ENCODE measurements at places on chromosomes 6 and 20.

- no peak for DNase-seq
Observed at GRCh38 chr20:62063315-62063980, 2.2 kb downstream of the TAF4 start.

- no peak for DNase-seq
Observed at GRCh38 chr20:57493091-57493615, 31.8 kb downstream of the CTCFL start.

DNA sequence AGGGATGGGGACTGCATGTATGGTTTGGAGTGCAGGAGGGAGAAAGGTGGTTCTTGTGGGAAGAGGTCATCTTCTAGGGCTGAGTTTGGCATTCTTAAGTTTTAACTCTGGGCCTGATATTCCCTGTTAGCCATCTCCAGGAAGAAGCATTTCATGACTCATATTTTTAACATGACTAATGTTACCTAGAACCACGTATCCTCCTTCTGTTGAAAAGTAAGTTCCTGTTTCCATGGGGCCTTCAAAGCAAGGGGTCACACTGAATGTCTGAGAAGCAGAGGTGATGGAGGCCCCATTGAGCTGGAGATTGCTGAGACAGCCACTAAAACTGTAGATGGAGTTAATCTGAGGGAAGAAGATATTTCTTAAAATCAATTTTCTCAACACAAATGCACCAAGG is 30.2 kb downstream of the FAM229B start:
- DNase-seq = no peak

DNA sequence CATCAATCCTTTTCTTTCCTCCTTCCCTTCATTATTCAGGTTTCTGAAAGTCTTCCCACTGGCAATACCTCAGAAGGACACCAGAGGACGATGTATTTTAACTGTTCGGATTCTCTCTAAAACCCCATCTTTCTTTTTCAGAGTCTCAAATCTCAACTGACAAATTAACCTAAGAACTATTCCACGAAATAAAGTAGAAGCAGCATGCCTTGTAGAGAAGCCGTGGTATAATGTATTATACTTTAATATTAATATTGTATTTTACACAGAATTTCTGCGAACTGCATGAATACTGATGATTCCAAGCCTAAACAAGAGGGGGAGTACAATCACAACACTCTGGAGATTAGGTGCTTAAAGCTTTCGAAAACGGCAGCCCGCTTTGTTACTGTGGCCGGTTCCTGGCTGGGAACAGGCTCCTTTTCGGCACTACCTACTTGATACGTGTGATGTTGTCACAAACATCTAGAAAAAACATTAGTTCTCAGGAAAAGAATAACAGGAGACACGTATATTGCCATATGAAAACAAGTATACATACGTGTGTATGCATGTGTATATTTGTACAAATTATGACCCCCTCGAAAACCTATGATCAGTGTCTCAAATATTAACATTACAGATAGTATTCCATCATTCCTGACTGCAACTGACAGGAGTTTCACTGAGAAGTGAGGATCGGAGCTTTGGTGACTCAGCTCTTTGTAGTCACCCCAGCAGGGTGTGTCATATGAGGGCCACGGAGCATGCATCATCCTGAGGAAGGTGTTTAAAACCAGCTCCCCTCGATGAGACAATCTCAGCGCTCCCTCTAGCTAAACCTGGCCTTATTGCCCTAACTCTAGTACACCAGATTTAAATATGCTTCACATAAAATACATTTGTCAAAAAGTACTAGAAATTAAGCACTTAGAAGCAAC is 319.7 kb upstream of the TCF21 start:
- DNase-seq = peak; percentile 58

GRCh38 chr6:136568129-136568528 is 17.9 kb upstream of the MAP7 start:
- DNase-seq = no peak

GRCh38 chr6:16097382-16098171 is 31.3 kb upstream of the MYLIP start:
- no peak for DNase-seq

DNA sequence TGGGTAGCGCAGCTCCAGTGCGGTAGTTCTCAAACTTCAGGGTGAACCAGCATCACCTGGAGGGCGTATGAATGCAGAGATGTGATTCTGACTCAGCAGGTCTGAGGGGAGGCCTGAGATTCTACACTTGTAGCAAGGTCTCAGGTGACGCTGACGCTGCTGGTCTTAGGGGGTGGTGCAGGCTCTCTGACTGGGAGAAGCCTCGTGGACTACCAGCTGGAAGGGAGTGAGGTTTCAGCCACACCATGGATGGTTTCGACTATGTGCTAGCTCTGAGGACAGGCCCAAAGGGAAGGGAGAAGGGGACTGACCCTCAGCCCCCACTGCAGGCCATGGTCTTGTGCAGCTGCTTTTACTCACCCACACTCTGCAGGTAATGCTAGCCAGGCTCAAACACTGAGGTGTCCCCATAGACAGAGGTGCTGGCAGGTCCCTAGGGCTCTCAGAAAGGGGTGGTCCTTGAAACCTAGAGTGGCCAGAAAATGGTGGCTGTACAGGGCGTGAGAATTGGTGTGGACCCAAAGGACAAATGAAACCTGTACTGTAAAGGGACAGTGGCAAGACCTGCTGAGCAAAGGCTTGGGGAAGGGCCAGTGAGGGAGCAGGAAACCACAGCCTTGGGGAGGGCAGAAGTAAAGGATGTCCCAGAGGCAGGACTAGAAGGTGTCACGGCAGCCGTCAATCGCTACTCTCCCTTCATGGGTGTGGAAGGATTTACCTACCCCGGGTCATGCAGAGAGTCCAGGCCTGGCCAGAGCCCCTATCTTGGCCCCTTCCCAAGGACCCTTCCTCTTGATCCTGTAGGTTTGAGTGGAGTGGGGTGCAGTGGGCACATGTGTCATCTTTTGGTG is 52.7 kb downstream of the EBF4 start:
- no peak for DNase-seq

GRCh38 chr20:46551522-46552381 is 1.3 kb upstream of the OCSTAMP start:
- no peak for DNase-seq

GRCh38 chr6:107542192-107542668 is 52.3 kb downstream of the SOBP start:
- DNase-seq = no peak

DNA sequence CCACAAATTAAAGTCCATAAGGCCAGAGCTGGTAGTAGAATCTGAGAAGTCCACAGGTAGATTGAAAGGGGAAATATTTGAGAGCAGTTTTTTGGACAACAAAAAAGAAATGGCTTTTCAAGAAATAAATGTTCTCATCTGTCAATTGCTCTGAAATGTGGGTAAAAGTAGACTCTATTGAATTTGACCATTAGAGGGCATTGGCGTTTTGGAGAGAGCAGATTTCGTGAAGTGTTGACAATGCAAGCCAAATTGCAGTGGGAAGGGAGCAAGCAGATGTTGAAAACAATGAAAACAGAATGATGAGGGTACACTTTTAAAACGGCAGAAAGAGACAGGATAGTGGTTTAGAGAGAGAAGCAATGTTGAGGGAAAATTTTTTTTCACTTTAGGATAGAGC is 149.1 kb upstream of the FAM83B start:
- peak; percentile 53 for DNase-seq

GRCh38 chr6:32589596-32590449 is at the start of gene HLA-DRB1:
Gene HLA-DRB1, minus strand, starts transcription at chr6:32589848. Its CDS starts 106 bp downstream, at chr6:32589742.
- no peak for DNase-seq

- DNase-seq = no peak
Observed at GRCh38 chr6:130019326-130020072, 1.1 kb downstream of the L3MBTL3 start.

DNA sequence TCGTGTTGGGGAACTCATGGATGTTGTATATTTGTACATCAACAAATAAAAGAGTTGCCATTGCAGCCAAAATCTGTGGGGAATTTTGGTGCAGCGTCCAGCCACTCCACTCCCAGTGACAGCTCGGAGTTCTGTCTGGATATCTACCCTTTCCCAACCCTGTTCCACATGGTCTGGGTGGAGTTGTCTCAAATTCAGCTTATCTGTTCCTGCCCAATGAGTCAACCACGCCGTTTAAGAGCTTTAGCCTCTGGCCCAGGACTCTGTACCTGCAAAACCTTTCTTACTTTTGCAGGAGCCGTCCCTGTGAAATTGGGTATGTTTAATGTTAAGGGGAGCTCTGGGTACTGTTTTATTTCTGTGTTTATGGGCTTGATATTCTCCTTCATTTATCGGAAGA is 33.9 kb upstream of the OVOL2 start:
- DNase-seq = no peak

GRCh38 chr6:23089981-23090380 is 520.6 kb downstream of the HDGFL1 start:
- DNase-seq = no peak

DNA sequence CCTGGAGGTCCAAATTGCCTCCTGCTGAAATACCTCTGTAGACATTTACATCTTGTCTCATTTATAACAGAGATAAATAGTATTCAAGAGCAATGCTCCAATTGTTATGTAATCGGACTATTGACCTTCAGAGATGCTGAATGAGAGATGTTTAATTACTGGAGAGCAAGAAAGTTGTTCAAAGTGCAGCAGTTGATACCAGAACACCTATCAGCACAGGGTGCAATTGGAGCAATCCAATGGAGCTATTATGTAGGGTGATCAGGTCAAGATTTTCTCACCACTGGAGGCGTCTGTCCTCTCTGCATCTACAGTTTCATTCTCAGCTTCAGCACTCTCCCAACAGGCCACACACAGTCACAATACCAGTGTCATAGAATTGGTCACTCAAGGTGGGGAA is 19.5 kb upstream of the TMX4 start:
- DNase-seq = no peak

- DNase-seq = no peak
Observed at GRCh38 chr6:101429845-101430244, 36.3 kb downstream of the GRIK2 start.

- DNase-seq = peak; percentile 17
Observed at GRCh38 chr6:143337201-143337949, 113.1 kb downstream of the ADAT2 start.

- peak; percentile 75 for DNase-seq
Observed at GRCh38 chr6:30763618-30764489, 19.5 kb upstream of the IER3 start.

- peak; percentile 20 for DNase-seq
Observed at GRCh38 chr6:20092071-20092566, 120.2 kb downstream of the MBOAT1 start.

- DNase-seq = no peak
Observed at GRCh38 chr6:62298745-62299392, 12.8 kb upstream of the KHDRBS2 start.

GRCh38 chr20:22866812-22867341 is 168.2 kb upstream of the SSTR4 start:
- DNase-seq = no peak

- peak; percentile 28 for DNase-seq
Observed at GRCh38 chr6:45587229-45588060, 209.7 kb upstream of the SUPT3H start.

GRCh38 chr6:142304241-142304640 is 2.4 kb downstream of the ADGRG6 start:
- no peak for DNase-seq

DNA sequence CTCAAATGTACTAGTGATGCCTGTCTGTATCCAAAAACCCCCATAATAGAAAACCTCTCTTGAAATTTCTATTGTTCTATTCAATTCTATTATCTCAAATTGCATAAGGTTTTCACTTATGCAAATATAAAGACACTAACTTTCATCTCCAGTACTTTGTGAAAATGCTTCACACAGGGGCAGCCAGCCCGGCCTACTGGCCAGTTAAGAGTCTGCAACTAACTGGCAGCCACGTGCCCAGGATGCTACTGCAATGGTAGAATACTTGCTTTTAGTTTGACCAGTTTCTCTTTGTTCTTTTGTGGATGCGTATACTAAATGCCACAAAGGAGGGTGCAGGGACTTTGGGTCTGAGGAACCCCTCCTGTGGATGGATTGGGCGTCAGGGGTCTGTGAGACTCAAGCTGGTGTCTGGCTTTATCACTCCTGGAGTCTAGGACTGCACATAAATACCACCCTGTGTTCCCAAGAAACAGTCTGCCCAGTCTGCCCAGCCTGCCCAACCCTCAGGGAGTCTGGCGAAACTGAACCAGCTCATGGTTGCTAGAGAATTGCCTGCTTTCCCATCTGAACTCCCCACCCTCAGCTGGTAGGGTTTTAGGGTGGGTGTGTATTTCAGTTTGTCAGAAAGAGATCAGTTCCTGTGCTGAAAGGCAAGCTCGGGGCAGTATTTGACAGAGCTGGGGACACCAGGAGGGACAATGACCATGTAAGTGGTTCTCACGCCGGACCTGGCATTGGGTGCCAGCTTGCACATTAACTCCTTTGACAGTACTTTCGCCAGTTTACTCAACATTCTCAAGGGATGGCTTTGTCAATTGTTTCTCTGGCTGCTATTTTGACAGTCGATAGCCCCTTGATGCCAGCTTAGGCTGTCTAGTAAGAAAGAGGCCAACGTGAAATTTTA is 558.2 kb upstream of the JAG1 start:
- DNase-seq = no peak

DNA sequence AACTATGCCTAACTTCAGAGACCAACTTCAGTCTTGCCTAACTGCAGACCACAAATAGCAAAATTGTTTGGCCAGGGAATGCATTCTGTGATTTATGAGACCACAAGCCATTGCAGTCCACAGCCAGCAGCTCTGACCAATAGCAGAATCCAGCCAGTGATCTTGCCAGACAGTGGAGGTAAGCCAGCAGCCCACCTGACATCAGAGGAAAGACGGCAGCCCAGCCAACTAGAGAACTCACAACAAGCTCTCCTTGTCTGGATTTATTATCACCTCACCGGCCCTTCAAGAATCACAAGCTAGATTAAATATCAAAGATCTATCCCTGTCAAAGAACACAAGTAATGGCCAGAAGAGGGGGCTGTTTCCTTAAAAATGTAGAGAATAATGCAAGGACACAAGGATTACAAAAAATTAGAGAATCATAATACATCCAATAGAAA is 66.5 kb upstream of the SLC35F1 start:
- peak; percentile 48 for DNase-seq

GRCh38 chr6:33169291-33170175 is 22.7 kb downstream of the COL11A2 start:
- no peak for DNase-seq

DNA sequence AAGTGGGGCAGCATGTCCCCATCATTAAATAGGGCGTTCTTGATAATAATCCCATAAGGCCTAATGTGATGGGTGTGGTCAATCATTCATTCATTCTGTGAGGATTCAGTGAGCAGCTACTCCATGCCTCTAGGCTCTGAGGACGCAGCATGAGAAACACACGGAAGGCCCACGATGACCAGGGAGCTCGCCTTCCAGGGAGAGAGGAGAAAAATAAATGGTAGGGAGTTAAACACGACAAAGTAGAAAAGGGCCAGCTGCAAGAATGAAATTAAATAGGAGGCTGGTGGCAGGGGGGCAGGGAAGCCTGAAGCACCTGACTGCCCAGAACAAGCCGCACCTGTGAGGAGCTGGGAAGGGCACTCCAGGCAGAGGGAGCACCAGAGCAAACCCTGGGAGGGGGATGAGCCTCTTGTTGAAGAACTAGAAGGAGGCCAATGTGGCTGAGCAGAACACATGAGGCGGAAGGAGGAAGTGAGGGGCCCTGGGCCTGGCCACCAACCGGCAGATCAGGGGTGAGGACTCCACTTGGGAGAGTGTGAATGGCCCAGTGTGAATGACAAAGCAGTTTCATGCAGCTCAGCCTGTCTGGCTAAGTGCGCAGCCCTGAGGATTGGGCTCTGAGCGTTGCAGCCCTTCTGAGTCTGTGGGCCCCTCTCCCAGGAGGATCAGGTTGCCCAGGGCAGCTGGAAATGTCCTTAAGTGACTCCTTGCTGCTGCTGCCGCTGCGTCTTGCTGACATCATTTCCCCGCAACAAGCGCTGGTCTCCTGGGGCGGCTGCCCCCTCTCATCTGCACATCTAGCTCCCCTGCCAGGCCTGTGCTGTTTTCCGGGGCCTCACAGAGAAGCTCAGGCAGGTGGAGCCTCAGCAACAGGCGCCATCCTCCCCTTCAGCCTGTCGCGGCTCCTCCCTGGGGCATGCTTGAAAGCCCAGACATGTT is 99.9 kb downstream of the CDH26 start:
- DNase-seq = peak; percentile 97
